ENCODE measurements at places on chromosomes 6 and 20. TPM values are rescaled to one million over a fixed set of nuclear protein-coding genes. Genes with fewer than 3 reads are reported as not detected.

Gene DDR1
- 146 TPM for total RNA-seq

Gene GSTA3
- not detected for total RNA-seq

Gene ZNF334
- total RNA-seq = 23.7 TPM

Gene RHAG
- 2.4 TPM for total RNA-seq

Gene LY6G6F
- 0.30 TPM for total RNA-seq

Gene ADGB
- 6.6 TPM for total RNA-seq

- DNase-seq = no peak
These were observed 4.2 kb downstream of the PLA2G7 start for GRCh38 chr6:46730921-46731461.

- DNase-seq = no peak
These were observed 47.4 kb upstream of the AFDN start for GRCh38 chr6:167779129-167779992.

- no peak for DNase-seq
These were observed 123.9 kb upstream of the FOXO3 start for GRCh38 chr6:108436771-108437170.

DNA sequence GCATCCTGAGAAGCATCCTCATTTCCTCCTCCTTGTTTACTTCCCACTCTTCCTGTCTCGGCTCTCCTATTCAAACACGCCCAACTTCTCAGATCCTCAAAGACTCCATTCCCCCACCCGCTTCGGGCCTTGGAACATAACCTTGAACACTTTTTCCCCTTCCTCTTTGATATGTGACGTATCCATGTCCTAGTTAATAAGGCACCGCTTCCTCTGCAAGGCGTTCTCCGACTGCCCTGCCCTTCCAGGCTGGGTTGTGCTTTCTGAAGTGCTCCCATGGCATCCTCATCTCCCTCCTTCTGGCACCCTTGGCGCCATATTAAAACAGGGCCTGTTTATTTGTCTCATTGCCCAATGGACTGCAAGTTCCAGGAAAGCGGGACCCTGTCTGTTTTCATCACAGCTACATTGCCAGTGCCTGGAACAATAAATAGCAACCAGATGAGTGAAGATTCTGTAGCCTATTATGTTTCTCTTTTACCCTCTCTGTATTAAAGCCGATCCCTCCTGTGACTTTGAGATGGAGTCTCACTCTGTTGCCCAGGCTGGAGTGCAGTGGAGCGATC, 115.3 kb upstream of the TRAF3IP2 start:
- DNase-seq = no peak

DNA sequence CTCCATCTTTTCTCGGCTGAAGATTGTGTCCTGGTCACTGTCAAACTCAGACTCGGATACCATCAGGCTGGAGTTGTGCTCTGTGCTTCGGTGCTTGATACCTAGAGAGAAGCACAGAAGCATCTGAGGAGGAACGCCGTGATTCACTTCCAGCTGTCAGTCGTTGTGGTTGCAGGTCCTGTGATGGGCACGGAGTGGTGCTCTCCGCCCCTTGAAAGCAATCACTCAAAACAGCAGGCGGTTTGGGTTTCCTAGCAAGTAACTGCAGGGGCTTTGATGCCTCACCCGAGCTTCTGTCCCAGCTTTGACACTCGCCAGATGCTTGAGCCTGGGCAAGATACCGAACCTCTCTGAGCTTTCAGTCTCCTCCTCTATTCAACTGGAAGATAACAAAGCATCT, 52.5 kb downstream of the ALDH5A1 start:
- DNase-seq = no peak

GRCh38 chr20:20851385-20851784, 138.9 kb upstream of the RALGAPA2 start:
- DNase-seq = no peak

DNA sequence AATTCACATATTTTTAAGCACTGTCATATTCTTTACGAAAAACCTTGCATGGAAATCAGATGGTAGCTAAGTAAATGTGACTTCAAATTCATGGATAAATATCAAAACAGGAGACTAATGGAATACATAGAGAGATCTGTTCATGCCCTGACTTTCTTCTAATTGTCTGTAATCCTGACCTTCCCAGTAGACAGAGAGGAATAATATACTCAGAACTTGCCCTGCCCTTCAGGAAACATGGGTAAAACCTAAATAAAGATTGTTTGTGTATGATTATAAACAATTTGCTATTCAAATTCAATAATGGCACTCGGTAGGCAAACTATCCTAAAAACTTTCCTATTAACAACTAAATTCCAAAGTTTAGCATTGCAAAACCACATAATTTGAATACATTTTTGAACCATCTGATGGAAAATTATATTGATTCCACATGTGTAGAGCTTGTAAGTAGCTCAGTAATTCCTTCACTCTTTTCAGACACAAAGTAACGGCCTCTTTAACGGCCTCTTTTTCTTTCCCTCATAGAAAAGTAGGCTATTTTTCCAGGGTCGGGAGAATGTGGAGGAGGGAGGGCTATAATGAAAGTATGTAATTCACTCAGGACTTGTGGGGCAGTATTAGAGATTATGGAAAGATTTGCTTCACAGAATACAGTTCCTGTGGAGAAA, 227.6 kb downstream of the ALDH8A1 start:
- no peak for DNase-seq

DNA sequence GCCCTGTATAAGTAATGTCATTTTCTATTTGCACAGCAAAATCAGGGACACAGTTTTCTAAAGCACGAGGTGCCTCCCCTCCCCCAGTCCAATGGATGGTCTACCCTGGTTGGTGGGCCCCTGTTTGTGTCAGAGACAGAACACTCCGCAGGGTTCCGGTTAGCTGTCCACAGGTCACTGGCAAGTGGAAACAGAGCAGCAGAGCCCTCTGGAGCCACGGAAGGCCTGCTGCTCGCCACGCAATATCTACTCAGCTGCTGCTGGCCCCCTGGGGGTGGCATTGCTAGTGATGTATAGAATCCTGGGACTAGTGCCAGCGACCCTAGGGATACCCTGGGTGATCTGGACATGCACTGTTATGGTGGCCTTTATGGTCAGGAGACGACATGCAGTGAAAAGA, 50.4 kb downstream of the RIN2 start:
- no peak for DNase-seq

GRCh38 chr6:94278146-94278545, 858.8 kb upstream of the EPHA7 start:
- DNase-seq = no peak

DNA sequence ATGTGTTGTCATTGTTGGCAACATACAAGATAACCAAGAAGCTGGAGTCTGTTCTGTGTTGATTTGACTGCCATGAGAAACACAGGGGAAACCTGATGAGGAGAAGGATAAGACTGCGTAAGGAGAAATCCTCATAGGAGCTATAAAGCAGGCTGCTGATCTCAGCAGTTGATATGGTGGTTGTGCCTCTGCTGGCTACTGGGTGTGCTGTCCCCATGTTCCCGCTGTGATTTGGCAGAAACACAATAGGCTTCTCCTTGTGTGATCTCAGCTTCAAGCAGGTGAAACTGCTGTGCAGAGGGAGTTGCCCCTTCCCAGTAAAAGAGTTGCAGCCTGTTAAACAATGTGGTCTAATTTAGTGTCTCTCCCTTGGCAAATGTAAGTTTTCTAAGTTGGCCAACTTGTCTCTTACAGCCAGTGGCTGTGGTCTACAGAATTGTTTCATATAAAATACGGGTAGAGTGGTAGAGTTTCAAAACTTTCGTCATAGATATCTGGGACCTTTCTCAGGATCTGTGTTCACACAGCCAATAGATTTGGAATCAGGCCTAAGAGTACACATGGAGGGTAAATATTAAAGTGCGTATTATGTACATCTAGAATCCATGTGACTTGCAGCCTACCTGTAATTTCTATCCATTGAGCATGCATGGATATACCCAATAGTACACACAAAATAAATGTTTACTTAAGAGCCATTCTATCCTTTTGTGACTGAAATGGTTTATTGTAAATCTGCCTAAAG, 78.4 kb downstream of the RNF144B start:
- no peak for DNase-seq

DNA sequence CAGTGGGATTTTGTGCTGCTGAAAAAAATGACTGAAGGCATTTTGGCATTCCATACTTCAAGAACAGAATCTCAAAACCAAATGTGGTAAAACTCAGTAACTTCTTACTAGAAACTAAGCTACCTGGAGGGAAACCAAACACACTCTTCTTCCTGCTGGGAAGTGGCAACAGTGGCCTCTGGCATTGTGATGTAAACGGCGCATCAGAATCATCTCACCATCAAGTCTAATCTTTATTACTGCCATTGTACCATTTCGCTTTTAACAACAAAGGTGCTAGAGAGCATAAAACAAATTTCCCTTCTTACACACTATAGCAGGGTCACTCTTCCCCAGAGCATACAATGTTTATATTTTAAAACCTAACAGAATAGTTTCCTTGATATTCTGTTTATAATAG, 101.6 kb upstream of the CEP162 start:
- no peak for DNase-seq

DNA sequence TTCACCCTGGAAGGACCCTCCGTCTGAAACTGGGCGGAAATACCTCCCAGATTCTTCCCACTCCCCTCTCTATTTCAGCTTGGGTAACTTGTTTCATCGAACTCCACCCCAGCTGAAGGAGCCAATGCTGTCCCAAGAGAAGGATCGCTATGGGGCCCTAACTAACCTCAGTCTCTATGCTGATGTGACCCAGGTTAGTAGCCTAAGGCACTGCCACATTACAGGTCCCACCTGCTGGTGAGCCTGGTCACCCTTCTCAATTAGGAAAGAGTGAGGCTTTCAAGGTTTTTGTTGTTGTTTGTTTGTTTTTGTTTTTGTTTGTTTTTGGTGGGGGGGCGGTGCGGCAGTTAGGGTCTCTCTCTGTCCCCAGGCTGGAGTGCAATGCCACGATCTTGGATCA, 168.4 kb downstream of the OR2B2 start:
- no peak for DNase-seq

DNA sequence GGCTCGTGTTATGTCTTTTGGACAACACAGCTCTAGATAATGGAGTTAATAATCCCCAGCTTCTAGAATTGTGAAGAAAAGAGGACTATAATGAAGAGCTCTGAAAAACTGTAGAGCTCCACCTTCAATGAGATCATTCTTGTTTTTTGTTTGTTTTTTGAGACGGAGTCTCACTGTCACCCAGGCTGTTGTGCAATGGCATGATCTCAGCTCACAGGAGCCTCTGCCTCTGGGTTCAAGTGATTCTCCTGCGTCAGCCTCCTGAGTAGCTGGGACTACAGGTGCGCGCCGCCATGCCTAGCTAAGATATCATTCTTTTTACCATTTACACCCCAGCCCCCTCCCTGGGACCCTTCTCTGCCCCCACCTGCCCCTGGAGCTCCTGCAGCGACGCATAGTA, 36.6 kb downstream of the ERGIC3 start:
- no peak for DNase-seq

DNA sequence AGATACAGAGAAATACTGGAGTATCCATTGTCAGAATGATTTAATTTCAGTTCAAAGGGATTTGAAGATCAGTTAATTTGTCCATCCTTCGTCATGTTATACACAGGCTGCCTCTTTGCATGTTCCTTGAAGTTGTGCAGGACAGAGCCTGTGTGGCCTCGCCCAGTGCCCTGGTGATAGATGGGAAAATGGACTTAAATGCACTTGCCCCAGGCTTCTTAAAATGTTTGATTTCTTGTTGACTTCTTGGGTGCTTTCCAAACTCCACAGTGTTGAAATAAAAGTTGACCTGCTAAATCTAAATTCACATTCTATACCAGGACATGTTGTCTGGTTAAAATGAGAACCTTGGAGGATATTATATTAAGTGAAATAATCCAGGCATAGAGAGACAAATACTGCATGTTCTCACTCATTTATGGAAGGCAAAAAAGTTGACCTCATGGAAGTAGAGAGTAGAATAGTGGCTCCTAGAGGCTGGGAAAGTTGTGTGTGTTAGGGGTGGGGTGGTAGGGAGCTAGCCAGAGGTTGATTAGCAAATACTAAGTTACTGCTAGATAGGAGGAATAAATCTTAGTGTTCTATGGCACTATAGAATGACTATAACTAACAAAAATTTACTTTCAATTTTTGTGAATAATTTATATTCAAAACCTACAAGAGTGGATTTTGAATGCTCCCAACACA, 25.3 kb downstream of the MARCKS start:
- no peak for DNase-seq

DNA sequence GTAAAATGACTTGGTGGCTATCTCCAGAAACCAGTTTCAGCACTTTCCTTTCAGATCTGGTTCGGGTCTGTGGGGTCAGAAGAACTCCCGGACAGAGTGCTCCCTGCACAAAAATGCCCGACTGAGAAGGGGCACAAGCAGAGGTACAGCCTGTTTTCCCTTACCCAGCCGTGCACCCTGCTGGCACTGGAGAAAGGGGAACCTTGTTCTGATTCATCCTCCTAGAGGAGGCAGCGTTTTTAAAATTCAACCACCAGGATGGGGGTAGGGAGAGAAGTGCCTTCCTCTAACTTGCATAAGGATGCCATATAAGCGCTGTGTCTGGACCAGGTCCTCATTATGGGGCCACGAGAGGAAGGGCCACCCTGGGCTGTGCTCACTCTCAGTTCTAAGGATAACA, 17.6 kb downstream of the RIMS4 start:
- no peak for DNase-seq

- DNase-seq = no peak
These were observed 26.9 kb downstream of the EPB41L2 start for GRCh38 chr6:131036143-131036542.

- DNase-seq = no peak
These were observed 69.0 kb upstream of the ZNF217 start for GRCh38 chr20:53662595-53662994.

Data from spinal cord (tissue), 10 donors.